Effector CD8-positive, alpha-beta T cell (primary cell): ENCODE measurements at places on chromosomes 5 and 9.
A peak's percentile ranks its signal among the peaks of the same experiment; 100 is the strongest.

GRCh38 chr9:72204062-72204461 is 54.8 kb downstream of the GDA start:
- no peak for DNase-seq

- no peak for DNase-seq
These were observed 238.0 kb upstream of the ACTBL2 start for GRCh38 chr5:57720656-57721055.

- no peak for DNase-seq
These were observed 27.2 kb downstream of the RUSC2 start for GRCh38 chr9:35517131-35517530.

- no peak for DNase-seq
These were observed 489.7 kb downstream of the SLCO4C1 start for GRCh38 chr5:101806410-101806809.

DNA sequence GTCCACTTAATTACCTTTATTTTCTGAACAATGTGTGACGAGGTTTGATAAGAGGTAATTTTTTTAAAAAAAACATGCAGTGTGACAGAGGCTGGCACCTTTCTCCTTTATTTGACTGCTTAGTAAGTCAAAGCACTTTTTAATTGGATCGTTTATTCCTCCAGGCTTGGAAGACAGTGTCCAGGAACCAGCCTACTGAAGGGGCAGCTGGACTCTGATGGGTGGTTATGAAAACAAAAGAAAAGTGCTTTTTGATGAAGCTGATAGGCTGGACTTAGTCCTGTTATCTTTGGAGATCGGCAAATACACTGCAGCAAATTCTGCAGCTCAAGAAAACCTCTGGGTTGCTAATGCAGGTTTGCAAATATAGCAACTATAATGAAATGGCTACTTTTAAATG is 141.7 kb downstream of the DCP2 start:
- DNase-seq, result no peak

DNA sequence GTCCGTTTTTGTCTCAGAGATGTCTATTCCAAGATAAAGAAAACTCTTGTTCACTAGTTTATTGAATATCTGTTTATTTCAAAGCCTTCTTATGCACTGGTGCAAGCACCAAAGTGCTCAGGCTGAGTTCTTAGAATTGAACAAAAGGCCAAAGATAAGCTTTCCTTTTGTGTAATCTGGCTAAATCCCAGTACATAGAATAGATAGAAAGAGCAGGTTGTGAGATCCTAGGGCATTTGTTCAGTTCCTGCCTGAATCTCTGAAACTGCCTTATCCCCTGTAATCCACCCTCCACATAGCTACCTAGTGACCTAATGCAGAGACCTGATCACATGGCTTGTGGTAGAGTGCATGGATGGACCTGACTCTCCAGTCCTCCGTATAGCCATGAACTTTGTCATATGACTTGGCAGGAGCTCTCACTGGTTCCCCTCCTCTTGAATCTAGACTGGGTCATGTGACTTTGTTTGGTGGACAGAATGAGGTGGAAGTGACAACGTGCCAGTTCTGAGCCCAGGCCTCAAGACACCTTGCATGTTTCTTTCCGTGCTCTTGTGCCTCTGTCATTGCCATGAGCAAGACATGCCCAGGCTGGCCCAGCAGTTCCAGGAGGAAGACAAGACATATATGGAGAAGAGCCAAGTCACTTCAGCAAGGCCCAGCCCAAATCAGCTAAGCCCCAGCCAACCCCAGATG is 139.3 kb upstream of the SHB start:
- DNase-seq, result no peak

GRCh38 chr9:113578882-113579282 is 115.4 kb downstream of the RGS3 start:
- peak; percentile 35 for DNase-seq

GRCh38 chr9:76586390-76587314 is 127.7 kb downstream of the GCNT1 start:
- DNase-seq, result no peak

GRCh38 chr5:139667730-139668063 is 19.5 kb downstream of the CXXC5 start:
- DNase-seq, result no peak

GRCh38 chr5:145362266-145362665 is 472.9 kb downstream of the PRELID2 start:
- DNase-seq, result no peak

DNA sequence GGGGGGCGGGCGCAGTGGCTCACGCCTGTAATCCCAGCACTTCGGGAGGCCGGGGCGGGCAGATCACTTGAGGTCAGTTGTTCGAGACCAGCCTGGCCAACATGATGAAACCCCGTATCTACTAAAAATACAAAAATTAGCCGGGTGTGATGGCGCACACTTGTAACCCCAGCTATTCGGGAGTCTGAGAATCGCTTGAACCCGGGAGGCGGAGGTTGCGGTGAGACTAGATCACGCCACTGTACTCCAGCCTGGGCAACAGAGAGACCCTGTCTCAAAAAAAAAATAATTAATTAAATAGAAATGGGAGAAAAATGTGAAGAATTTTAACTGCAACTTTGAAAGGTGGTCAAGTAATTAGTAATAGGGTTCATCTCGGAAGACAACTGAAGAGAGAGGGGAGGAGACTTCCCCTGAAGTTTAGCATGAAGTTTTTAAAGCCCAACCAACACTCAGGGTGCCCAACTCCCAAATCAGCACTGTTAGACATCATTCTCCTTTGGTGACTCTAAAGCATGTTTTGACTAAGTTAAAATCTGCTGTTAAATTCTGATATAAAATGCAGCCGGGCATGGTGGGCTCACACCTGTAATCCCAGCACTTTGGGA is 1.4 kb upstream of the CSNK1A1 start:
- no peak for DNase-seq

GRCh38 chr9:137463931-137464290 is 4.8 kb upstream of the NSMF start:
- DNase-seq, result no peak

- no peak for DNase-seq
These were observed 437.3 kb downstream of the BRINP1 start for GRCh38 chr9:118931941-118932340.

GRCh38 chr9:14293801-14294200 is 20.1 kb downstream of the NFIB start:
- no peak for DNase-seq

DNA sequence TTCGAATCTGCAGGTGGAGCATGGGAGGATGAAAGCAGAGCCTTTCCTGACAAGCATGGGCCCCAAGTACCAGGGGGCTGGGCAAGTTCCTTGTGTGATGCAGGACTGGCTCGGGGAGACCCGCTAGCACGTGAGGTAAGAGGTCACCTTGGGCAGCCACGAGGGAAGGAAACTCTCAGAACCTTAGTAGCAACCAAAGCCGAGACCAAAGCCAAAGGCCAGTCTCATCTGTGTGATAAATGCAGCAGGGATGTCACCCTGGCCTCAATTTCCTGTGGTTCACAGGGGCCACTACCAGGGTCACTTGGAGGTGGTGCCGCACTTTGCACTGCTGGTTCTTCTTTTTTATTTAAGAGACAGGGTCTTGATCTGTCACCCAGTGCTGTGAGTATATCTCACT is 39.5 kb downstream of the PRRT1B start:
- DNase-seq, result no peak
